Gastrocnemius medialis (tissue), 4 donors: ENCODE measurements at places on chromosomes 7 and 10.

DNA sequence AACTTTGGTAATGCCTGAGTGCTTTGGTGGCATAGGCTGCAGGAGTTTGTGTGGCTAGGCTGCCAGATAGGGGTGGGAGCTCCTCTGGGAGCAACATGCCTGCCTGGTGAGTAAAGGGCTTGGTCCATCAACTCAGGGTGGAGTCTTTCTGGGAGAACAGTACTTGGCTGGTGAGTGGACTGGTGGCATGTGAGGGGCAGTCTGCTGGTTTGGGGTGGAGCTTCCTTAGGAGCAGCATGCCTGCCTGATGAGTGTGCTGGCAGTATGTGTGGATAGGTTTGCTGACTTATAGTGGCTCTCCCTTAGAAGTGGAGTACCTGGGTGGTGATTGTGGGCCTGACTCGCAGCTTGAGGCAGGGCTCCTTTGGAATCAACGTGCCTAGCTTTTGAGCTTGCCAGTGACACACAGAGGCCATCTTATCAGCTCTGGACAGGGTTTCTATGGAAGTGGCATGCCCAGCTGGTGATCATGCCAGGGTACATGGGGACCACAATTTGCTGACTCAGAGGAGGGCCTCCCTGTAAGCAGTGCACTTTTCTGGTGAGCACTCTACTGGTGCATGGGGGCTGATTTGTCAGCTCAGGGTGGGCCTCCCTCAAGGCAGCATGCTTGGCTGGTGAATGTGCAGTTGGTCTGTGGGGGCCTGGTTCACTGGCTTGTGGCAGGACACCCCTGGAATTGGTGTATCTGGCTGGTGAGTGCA is 35.0 kb upstream of the SRI start:
- DNase-seq = no peak

GRCh38 chr7:16791905-16792698 is 12.7 kb downstream of the AGR2 start:
- DNase-seq = no peak

GRCh38 chr7:30917216-30917893 is 5.7 kb downstream of the AQP1 start:
- no peak for DNase-seq

DNA sequence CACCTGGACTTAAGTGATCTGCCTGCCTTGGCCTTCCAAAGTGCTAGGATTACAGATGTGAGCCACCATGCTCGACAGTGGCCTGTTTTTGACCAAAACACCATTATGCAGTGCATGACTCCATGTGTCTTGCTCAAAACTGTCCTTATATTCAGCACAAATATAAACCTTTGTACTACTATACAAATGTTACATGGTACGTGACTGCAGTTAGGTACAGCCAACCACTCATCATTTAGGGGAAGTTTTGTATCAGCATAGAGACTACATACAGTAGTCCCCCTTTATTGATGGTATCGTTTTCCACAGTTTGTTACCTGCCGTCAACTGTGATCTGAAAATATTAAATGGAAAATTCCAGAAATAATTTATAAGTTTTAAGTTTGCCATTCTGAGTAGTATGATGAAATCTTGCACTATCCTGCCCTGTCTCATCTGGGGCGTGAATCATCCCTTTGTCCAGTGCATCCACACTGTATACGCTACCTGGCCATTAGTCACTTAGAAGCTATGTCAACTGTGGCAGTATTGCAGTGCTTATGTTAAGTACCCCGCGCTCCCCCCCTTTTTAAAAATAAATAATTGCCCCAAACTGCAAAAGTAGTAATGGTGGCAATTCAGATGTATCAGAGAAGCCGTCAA is 23.3 kb upstream of the ZNF282 start:
- no peak for DNase-seq

GRCh38 chr7:84712374-84713121 is 474.3 kb downstream of the SEMA3D start:
- no peak for DNase-seq

DNA sequence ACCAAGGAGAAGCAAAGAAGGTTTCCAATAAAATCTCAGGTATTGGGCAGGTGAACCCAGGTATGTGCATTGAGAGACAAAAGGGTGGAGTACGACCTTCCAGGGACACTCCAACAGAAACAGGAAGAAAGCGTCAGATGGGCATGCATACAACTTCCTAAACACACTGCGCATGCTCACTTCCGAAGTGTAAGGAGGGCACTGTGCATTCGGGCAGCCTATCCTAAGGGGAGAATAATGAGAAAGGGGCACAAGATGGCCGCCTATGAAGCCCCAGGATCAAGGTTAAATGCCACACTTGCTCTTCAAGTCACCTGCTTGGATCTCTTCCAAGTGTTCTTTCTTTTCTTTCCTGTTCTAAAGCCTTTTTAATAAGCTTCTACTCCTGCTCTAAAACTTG is 39.4 kb upstream of the PRSS1 start:
- no peak for DNase-seq

GRCh38 chr7:139603282-139603681 is 79.8 kb downstream of the CLEC2L start:
- DNase-seq = no peak

DNA sequence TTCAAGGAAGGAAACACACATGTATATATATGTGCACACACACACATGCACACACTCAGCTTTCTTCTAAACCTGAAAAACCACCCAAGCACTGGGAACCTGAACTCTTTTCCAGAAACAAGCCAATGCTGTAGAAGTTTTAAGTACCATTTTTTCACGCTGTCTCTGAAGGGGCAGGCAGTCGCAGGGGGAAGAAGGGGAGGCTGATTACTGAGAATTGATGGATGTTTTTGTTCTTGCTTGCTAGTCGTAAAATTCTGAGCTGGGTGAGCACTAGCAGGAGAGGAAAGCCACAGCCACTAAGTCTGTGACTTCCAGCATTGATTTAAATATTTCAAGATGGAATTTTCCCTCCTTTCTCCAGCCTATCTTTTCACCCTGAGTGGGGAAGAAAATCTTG is 391.8 kb downstream of the CALN1 start:
- DNase-seq = no peak
